NCI-H524 treated with DMSO at 0.1 percent for 48 hours (cell line): ENCODE measurements at places on chromosomes 2 and 18.

- DNase-seq, result no peak
These were observed 1537.7 kb downstream of the LRP1B start for GRCh38 chr2:140593132-140593531.

DNA sequence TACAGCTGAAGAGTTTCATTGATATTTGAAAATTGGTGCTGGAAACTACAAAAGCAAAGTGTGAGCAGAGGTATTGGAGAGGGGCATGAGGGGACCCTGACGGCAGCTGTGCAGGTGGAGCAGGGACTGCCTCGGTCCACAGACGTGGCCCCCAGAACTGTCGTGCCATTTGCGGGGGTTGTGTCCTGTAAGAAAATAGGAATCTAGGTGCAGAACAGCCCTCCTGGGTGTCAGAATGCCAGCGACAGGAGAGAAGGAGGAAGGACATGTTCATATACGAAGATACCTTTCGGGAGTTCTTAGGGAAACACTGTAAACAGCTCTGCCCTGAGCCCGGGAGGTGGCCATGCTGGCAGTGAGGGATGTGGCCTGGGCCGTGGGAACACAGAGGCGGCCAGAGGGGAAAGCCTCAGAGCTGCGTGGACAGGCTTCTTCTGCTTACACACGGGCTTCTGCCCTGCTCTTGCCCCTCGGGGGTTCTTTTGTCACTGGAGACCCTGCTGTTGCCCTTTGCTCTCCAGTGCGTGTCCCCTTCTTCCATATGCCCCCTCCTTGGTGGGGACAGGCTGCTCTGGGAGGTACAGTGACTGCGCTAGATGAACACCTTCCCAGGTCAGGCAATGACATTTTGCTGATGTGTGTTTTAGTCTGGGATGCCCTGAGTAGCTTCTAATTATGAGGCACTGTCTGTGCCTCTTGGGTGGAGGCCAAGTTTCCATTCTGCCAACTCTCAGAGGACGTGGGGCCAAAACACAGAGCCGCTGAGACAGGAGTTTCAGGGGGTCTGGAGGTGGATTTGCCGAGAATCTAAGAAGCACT is 81.9 kb upstream of the TXNDC2 start:
- no peak for DNase-seq

GRCh38 chr18:23920054-23920453 is 94.5 kb upstream of the TTC39C start:
- DNase-seq, result no peak

- no peak for DNase-seq
These were observed 482.4 kb upstream of the GCFC2 start for GRCh38 chr2:76193089-76193488.

- DNase-seq, result no peak
These were observed 1.6 kb downstream of the INHBB start for GRCh38 chr2:120347396-120348060.

DNA sequence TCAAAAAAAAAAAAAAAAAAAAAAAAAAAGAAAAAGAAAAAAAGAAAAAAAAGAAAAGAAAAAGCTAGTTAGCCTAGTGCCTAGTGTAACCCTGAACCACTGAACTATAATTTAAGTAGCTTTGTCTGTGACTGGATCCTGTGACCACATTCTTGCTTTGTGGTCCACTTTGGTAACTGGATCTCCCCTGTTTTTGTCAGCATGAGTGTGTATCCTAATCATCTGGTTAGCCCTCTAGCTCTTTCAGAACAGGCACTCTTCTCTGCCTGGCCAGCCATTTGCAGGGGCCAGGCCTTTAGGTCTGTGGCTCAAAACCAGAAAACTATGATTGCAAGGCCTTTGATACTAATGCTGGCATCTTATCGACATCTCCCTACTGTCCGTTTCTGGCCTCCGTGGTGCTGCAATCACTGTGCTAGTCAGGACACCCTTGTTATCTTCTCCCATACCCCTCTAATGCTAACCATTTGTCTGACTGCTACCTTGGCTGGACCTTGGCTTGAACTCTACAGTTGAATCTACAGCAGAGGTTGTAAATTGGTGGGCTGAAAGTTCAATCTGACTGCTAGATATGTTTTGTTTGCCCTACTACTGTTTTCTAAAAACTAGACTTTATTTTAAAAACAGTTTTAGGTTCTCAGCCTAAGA is 40.5 kb downstream of the RBKS start:
- DNase-seq, result no peak
